ENCODE measurements at places on chromosomes 1 and 21. TPM values are rescaled to one million over a fixed set of nuclear protein-coding genes. Genes with fewer than 3 reads are reported as not detected.

- no peak for DNase-seq
Measured at GRCh38 chr1:205677167-205677566, 3.1 kb downstream of the SLC45A3 start.

DNA sequence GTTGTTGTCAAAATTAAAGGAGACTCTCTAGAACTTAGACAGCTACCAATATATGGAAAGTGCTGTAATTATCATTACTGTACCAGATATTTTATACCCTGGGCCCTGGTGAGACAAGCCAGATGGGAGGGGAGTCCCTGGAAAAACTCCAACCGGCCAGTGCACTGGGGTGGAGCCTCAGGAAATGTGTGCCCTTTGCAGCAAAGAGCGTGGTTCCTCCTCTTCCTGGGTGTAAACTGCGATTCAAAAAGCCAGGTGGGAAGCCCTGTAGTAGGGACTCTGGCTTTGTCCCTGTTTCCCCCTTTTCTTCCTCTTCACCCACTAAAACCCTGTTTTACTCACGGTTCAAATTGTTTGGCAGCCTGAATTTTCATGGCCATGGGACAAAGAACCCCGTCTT is 812.3 kb downstream of the PLA2G4A start:
- no peak for DNase-seq

GRCh38 chr1:180290265-180291001 is 60.4 kb downstream of the LHX4 start:
- DNase-seq: no peak

The AMY1B gene
- total RNA-seq: not detected

The CLDN17 gene
- not detected for total RNA-seq

DNA sequence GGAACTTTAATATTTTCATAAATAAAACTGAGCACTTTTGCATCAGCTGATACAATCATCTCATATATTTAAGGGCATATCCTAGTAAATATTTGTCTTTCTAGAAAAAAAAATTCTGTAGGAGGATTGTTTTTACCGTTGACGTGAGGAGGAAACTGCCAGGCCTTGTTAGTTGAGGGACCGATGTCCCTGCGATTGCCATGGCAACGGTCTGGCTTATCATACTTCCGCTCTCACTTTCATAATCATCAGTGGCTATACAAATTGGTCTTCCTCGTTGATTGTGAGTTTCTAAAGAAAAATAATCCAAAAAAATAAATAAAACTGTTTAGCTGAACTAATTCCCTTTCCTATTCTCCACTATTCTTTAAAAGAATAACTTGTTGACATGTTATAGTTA is 69.3 kb upstream of the ANGPTL3 start:
- DNase-seq: no peak

- DNase-seq: no peak
Measured at GRCh38 chr1:230891413-230891812, 23.1 kb upstream of the C1orf198 start.

GRCh38 chr1:201309416-201309815 is 26.1 kb downstream of the PKP1 start:
- DNase-seq: no peak

DNA sequence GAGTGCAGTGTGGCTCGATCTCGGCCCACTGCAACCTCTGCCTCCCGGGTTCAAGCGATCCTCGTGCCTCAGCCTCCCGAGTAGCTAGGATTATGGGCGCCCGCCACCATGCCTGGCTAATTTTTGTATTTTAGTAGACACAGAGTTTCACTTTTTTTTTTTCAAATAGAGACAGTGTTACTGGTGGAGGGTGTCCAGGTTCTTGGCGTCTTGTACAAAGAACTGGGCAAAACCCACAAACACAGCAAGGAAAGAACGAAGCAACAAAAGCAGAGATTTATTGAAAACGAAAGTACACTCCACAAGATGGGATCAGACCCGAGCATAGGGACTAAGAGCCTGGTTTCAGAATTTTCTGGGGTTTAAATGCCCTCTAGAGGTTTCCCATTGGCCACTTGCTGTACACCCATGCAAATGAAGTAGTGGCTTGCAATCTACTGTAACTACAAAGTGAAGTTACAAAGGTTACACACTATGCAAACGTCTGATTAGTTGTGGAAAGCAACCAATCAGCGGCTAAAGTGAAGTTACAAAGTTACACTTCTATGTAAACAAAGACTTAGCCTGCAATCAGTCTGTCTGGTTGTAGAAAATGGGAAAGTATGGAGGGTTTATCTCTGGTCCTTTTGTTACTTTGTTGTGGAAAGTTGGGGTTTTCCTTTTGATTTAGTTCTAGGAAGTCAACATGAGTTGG is 199.1 kb downstream of the DYRK1A start:
- no peak for DNase-seq

The OR14K1 gene
- not detected for total RNA-seq

The CCDC17 gene
- total RNA-seq: 2.6 TPM

GRCh38 chr1:244237445-244237844 is 186.4 kb downstream of the ZBTB18 start:
- no peak for DNase-seq

The CLDN8 gene
- total RNA-seq: not detected

DNA sequence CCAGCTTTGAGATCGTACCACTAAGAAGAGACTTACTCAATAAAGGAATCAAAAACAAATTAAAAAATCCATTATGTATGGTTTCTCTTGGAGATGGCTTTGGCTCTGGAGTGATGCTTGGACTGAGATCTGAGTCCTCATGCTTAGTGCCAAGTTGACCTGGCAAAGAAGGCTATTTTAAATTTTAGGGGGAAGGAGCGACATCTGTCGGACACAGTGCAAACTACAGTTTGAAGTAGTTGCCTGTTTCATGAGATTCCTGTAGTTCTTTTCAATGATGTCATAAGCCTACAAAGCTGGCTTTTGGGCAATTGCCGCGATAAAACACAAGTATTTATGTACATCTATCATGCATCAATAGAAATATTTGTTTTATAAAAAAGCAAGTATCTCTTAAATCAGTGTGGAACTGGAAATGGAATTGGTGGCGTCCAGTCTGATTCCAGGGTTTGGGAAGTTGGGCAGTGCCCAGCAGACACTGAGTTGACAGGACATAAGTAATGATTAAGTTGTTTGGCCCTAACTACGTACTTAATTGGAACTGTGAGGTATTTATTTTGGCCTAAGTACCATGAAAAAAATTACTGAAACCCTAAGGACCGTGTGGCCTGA is 50.0 kb downstream of the TBCE start:
- DNase-seq: peak; percentile 68

DNA sequence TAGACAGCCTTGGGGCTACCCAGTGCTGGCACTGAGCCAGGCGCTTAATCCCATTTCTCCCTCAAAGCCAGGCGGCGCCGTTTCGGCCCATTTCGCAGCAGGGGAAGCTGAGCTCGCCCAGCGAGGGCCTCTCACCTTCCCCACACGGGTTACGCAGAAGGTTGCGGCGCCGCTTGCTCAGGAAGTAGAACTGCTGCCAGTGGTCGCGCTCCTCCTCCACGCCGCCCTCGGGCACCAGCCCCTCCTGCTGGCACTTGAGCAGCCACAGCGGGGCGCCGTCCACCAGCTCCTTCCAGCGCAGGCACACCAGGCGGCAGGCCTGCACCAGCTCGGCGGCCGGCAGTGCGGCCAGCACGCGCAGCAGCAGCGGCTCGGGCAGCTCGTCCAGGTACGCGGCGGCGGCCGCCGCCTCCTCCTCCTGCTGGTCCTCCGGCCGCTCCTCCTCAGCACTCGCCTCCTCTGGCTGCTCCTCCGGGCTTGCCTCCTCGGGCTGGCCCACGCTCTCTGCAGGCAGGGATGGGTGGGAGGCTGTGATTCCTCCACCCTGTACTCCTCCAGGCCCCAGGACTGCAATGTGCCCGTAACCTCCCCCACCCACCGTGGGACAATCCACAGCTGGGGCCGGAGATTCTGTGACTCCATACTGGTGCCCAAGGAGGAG is 3.8 kb downstream of the FBXO2 start:
- peak; percentile 81 for DNase-seq

The LDLRAD1 gene
- not detected for total RNA-seq

- no peak for DNase-seq
Measured at GRCh38 chr1:46065405-46065804, 67.0 kb downstream of the PIK3R3 start.

GRCh38 chr1:178005450-178005849 is 35.6 kb upstream of the SEC16B start:
- DNase-seq: no peak

GRCh38 chr1:207959141-207959825 is 48.4 kb upstream of the CD34 start:
- DNase-seq: peak; percentile 27

DNA sequence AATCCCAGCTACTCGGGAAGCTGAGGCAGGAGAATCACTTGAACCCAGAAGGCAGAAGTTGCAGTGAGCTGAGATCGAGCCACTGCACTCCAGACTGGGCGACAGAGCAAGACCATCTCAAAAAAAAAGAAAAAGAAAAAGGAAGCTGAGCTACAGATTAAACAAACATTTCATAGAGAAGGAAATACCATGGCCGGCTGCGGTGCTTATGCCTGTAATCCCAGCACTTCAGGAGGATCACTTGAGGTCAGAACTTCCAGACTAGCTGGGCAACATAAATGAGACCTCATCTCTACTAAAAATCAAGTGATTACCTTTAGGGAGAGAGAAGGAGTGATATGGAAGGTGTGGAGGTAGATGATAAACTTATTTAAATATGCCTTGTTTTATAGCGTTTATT is 14.0 kb upstream of the CFAP126 start:
- DNase-seq: no peak

The ELAPOR1 gene
- total RNA-seq: 5.7 TPM

- no peak for DNase-seq
Measured at GRCh38 chr1:48007047-48007446, 9.9 kb upstream of the TRABD2B start.

The GLMN gene
- 29.6 TPM for total RNA-seq

DNA sequence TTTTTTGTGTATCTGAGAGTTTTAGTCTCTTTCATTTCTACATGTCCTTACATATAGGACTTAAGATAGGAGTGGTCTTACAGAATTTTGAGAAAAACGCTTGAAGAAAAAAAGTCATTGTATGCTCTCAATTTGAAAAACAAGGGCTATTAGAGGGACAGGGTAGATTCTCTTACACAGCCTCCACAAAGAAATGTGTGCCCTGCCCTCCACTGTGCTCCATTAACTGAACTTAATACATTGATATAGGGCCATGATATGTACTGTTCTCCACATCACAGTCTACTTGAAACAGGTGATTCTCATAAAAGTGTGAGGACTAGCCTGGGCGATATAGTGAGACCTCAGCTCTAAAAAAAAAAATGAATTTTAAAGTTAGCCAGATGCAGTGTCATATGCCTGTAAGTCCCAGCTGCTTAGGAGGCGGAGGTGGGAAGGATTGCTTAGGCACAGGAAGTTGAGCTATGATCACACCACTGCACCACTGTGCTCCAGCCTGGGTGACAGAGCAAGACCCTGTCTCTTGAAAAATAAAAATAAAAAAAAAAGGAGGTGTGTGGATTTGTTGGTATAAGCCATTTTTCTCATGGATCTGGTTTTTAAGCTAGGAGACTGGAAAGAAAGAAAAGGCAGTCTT is 77.0 kb downstream of the HMCN1 start:
- DNase-seq: no peak

The DENND4B gene
- total RNA-seq: 132 TPM

GRCh38 chr1:176177764-176178163 is 29.3 kb downstream of the COP1 start:
- no peak for DNase-seq

DNA sequence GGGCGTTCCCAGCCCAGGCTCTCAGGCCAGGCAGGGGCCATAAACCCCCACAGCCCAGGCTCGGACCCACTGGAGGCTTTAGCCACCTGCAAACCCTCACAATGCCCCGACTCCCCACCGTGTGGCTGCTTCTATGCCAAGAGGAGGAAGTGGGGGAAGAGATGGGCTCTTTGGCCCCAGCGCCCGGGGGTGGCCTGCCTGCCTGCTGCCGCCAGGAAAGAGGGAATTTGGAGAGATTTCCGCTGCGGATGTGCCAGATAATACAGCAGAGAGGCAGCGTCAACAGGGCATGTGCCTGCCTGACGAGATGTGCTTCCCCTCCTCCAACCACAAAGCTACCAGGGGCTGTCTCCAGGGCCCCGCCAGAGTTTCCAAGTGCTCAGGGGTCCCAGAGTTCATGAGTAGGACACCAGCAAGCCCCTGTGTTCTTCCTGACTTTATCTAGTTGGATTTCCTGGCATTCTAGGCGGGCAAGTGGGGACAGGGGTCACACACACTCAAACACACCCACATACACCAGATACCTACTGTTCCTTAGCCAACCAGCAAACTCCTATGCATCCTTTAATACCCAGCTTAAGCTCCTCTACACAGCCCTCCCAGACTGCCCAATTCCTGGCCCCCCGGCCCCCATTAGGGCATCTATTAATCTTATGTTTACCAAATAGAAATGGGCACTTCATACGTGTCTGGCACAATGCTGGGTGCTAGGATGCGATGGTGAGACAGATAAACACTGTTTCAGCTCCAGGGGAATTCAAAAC is 14.1 kb downstream of the EPHA2 start:
- DNase-seq: no peak

The TMEM240 gene
- total RNA-seq: 0.41 TPM

DNA sequence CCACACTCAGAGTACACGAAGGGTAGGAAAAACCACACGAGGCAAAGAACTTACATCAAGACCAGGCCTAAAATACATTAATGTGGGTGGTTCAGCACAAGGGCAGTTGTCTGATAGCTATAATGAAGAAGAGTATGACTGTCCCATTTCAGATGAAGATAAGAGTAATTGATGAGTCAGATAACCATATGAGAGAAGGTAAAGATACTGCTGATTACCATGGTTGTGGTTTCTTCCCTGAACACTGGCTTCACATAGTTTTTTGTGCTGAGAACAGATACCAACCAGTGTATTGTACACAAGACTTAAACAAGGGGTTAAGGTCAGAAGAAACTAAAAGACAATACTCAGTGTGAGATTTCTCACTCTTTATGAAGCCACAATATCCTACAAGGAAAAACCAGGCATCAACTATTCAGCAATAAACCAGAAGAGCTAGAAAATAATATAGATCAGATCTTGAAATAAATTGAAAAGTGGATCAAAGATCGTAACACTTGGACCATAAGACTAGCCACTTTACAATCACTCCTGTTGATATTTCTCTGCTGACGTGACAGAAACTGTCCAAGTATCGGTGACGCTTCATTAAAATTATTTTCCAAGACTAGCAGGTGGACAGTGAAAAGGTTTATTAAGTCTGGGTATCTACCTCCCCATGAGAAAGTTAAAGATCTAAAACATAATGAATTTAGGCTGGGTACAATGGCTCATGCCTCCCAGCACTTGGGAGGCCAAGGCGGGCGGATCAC is 28.6 kb downstream of the PUM1 start:
- no peak for DNase-seq

The RBP7 gene
- not detected for total RNA-seq

The HCRTR1 gene
- not detected for total RNA-seq

DNA sequence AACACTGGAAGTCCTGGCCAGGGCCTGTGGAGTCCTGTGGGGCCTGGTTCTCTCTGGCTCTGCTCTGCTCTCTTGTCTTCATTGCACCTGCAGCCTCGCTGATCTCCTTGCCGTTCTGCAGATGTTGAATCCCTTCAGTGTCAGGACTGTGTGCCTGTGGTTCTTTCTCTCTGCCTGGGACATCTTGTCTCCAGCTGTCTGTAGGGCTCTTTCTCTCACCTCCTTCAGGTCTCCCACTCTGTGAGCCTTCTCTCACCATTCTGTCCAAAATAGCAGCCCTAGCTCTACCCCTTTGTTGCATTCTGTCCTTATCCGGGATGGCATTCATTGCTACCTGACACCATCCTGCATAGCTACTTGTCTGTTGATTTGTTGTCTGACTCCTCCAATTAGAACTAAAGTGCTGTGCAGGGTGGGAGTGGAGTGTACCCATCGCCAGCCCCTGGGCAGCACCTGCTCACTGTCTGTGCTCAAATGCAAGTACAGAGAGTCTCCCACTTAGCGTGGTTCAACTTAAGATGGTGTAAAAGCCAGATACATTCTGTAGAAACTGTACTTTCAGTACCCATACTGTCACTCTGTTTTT is 8.9 kb downstream of the PGBD2 start:
- no peak for DNase-seq

Measured in activated naive CD4-positive, alpha-beta T cell treated with anti-CD3 and anti-CD28 coated beads, Interleukin-2, amount 50 U/mL, for 72 hours (primary cell).